H7 (cell line): ENCODE measurements at places on chromosomes 16 and 17. TPM values are rescaled to one million over a fixed set of nuclear protein-coding genes. Genes with fewer than 3 reads are reported as not detected.

The MT1A gene
- total RNA-seq = 1.1 TPM in 1 of 2 replicates, not detected in the other

The ROGDI gene
- 26.4 and 37.0 TPM in 2 replicates for total RNA-seq

The NEUROD2 gene
- not detected in 2 replicates for total RNA-seq

The HOXB9 gene
- 0.04 TPM in 1 of 2 replicates, not detected in the other for total RNA-seq

The CDIP1 gene
- total RNA-seq = 32.1 and 36.0 TPM in 2 replicates

The OR2C1 gene
- not detected in 2 replicates for total RNA-seq

The KRT33A gene
- total RNA-seq = not detected in 2 replicates

The SPATA20 gene
- 31.0 and 42.6 TPM in 2 replicates for total RNA-seq

- DNase-seq = no peak
Measured at GRCh38 chr16:47278306-47278970, 134.7 kb upstream of the NETO2 start.

DNA sequence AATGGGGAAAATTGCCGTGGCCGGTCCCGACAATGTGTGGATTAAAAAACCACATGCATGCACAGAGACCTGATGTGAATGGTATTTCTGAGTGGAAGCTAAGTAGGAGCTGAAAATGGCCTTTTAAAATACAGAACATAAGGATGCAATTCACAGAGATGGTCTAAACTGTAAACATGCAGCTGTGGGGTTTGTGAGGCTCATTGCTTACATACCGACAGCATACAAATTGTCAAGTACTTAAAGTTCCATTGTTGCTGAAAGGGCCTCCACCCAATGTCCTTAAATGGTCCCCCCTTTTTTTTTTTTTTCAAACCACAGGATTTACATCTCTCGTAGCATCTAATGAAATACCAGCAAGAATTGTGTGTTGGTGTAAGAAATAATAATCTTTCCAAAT, 523.2 kb downstream of the MAF start:
- DNase-seq = no peak

- DNase-seq = no peak
Measured at GRCh38 chr17:64323774-64324173, 60.7 kb upstream of the TEX2 start.

GRCh38 chr17:75262112-75262606, 480 bp downstream of the MRPS7 start:
- no peak for DNase-seq

- DNase-seq = no peak
Measured at GRCh38 chr16:55107851-55108250, 177.2 kb downstream of the IRX5 start.

- no peak for DNase-seq
Measured at GRCh38 chr17:2580661-2581060, 12.8 kb upstream of the PAFAH1B1 start.

DNA sequence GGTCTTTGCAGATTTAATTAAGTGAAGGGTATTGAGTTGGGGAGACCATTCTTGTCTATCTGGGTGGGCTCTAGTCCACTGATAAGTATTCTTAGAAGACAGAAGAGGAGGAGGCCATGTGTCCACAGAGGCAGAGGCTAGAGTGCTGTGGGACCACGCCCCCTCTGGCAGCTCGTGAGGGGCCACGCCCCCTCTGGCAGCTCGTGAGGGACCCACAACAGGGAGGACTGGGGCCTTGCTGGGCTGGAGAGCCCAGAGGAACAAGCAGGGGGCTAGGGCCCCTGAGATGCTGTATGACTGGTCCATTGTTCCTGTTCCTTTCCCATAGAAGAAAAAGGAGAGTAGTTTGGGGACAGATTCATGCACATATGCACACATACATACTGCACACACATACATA, 106.8 kb downstream of the METRNL start:
- no peak for DNase-seq

GRCh38 chr17:15085890-15086677, 179.0 kb downstream of the PMP22 start:
- no peak for DNase-seq

DNA sequence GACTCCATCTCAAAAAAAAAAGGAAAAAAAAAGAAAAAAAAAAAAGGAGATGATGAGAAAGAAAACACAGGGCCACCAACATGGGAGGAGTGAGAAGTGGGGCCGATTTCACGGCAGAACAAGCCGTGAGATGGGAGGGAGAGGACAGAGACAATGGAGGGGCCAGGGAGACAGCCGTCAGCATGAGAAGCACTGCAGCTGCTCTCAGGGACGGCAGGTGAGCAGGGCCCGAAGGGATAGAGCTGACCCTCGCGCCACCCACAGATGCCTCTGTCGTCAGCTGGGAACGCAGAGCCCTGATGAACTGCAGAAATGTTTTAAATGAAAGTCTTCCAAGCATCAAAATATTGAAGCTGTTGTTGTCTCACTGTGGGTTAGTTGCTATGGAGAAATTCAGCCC, 20.3 kb downstream of the PITPNM3 start:
- no peak for DNase-seq

DNA sequence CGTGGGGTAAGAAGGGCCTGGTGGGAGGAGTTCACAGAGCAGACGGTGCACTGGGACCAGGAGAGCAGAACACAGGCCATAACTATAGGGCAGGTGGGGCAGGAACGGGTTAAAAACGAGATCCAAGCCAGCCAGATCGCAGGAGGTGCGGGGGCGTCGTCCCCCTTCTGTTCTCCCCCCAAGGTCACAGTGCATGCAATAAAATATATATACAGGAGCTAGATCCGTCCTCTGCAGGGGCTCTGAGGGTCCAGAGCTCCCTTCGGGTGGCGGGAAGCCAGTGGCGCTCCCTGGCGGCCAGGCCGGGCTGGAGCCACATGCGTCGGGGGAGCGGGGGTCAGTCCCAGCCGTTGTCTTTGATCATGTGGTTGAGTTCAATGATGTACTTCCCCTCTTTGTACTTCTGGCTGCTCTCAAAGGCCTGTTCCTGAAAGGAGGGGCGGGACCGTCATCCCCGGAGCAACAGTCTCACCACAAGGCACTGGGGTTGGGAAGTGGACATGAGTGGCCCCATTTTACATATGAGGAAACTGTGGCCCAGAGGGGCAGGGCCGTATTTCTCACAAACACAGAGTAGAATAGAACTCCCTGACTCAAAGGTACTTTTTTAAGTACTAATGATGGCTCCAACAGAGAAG, 768 bp upstream of the TBX6 start:
- peak; percentile 98 for DNase-seq

DNA sequence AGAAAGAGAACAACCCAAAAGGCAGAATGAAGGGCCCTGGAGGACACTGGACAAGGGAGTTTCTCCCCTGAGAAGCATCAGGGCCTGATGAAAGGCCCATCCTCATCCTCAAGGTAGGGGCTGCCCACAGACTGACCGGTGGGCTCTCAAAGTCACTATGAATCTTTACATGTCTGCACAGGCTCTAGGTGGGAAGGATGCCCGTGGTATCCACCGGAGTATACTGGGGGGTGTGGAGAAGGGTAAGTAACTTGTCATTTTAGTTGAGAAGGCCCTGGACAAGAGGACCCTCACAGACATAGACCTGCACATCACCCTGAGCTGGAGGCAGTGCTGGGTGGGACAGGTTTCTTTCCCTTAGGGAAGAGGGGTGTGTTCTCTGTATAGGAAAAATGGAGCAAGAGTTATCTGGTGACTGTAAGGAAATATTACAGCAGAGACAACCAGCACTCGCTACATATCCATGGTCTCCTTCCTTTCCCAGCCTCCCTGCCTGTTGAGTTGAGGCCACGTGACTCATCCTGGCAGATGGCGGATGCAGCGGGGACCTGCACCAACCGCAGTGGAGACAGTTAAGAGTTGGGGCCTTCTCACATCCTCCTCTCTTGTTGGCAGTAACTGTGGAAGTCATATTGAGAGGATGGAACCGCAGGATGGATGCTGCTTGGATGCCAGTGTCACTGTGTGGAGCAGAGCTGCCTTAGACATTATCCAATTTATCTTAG, 45.6 kb upstream of the KCNJ12 start:
- no peak for DNase-seq

- no peak for DNase-seq
Measured at GRCh38 chr17:81801327-81801726, 2.6 kb upstream of the GCGR start.

GRCh38 chr17:80902963-80903611, 88.6 kb upstream of the CHMP6 start:
- no peak for DNase-seq

DNA sequence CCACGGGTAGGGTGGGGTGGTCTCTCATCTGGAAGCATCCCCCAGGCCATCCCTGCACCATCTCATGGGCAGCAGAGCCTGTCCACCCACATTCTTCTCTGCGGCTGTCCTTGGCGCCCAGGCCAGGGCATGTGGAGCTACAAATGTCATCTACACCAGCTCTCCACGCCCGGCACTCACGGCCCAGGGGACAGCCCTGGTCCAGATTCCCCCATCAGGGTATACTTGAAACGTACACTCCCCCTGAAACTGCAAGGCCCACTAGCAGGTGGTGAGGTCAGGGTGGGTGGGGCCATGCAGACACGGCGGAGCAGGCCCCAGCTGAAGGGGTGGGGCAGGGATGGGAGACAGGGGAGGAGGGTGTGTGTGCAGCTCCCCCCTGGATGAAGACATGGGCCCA, 3.2 kb upstream of the SOX8 start:
- DNase-seq = no peak

DNA sequence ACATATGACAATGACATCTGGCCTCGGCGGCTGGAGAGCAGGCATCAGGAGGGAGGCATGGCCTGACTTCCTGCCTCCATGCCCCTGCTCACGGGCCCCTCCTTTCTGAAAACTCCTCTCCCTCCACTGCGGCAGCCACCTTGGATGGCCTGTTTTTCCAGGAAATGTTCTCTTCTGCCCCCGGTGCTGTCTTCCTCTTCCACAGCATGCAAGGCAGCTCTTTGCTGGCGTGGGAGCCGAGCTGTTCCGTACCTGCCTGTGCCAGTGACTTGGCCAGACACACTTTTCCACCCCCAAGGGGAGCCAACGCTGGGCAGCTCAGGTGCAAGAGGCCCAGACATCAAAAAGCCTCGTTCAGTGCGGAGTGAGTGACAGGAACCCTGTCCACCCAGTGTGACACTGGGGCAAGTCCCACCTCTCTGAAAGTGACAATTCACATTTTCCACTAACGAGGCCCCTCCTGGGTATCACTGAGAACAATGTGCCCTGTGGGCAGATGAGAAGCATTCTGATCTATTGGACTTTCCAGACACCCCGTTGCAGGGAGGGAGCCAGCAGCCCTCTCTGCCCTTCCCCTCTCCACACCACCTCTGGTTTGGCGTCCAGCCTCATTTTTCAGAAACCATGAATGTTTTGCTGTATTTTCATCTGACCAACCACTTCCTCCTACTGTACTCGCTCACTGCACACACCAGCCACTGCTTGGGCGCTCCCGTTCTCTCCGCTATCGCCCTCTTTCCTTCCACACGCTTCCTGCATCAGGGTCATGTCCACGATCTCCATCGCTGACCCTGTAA, 31.2 kb downstream of the NSMCE1 start:
- peak; percentile 50 for DNase-seq

GRCh38 chr17:35645923-35646322, 58.8 kb downstream of the AP2B1 start:
- DNase-seq = no peak

DNA sequence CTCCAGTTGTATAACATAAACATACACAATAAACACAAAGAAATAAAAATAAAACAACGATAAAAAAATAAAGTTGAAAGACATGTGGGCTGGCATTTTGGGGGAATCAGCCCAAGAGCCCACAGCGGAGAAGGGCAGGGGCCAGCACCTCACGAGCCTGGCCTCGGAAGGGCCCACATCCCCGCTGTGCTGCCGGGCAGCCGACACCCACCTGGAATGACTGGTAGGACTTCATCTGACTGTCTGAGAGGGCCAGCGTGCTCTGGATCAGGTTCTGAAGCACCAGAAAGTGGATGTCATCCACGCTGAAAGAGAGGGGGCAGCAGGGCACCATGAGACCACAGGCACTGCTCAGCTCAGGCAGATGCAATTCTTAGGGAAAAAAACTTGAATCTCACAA, 73.5 kb downstream of the GTF3C1 start:
- no peak for DNase-seq

- DNase-seq = no peak
Measured at GRCh38 chr16:12320298-12320706, 343.8 kb downstream of the SNX29 start.

- no peak for DNase-seq
Measured at GRCh38 chr17:48456589-48456988, 26.6 kb upstream of the SKAP1 start.

DNA sequence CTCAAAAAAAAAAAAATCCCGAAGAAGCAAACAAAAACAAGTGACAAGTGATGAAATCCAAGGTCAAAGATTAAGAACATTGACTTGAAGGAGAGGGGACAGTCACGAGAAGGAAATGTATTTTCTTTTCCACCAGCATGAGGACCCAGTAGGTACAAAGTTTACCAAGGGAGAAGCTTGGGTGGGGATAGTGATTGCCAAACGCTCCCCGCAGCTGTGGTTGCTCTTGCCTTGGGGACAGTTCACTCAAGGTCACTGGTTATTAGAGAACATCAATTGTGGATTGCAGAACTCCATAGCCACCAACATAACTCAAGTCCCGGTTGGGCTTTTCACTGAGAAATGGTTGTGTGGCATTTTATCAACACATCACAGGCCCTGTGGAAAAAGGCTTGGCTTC, 27.0 kb downstream of the RSL1D1 start:
- no peak for DNase-seq

DNA sequence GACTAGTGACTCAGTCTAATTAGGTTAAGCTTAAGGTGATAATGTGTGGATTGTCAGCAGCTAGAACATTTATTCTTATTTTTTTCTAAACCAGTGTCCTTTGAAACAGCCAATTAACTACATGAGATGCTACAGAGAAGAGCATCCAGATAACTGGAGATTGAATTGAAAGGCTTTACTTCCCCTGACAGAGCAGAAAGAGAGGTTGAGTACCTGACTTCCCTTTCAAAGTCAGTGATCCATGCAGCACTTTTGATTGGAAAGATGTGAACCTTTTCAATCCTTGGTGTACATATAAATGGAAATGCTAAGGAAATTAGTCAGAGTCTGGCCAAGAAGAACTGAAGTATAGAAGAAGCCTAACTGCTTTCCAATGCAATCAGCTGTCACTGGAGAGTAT, 653.8 kb downstream of the CDH8 start:
- DNase-seq = no peak
